Large intestine (tissue), 12 donors: ENCODE measurements at places on chromosomes 2 and 18.

DNA sequence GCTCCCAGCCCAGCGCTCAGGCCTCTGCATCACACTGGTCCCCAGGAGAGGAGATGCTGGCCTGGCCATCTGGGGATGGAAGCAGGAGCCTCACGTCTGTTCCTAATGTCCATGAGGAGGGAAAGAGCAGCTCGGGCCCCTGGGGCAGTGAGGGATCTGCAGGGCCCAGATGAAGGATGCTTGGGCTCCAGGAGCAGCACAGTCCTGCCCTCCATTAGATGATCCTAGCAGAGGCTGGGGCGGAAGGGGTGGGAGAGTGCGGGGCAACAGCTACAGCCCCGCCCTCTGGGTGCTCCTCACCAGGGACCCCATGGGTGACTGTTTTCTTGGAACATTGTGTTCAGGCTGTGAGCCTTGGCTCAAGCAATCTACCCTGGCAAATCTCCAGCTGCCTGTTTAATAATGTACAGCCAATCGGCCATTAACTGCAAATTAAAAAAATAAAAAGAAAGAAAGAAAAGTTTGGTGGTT lies 49.7 kb downstream of the TNS1 start:
- H3K27me3 ChIP-seq, result no peaks in the 10 kb centered on the region
- no peak for DNase-seq
- H3K4me1 ChIP-seq, result no peaks in the 10 kb centered on the region
- H3K27ac ChIP-seq, result peak overlapping the region; percentile 21
- no peak overlapping the region for H3K4me3 ChIP-seq

DNA sequence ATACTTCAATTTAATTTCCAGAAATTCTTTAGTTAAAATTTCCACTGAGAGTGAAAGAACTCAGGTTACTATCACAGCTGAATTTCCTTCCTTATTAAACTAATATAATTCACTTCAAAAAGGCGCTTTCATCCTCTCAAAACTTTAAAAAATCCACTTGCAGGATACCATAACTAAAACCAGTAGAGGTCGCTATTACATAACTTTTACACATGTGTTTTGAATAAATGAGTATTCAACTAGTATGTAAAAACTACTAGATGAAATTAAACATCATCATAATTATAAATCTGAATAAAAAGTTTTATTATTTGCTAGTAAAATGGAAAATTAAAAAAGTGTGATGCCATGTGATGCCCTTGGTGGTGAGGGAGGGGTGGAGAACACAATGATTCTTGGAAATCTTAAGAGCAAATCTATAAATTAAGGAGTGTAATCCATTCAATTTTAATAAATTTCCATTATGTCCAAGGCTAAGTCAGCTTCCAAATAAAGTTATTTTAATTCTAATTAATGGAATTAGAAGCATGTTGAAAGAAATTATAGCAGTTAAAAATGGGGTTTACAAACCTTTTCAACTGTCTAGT lies 61.4 kb downstream of the SOS1 start:
- H3K4me1 ChIP-seq, result no peaks in the 10 kb centered on the region
- H3K27me3 ChIP-seq, result no peaks in the 10 kb centered on the region
- peak; percentile 27 for DNase-seq

DNA sequence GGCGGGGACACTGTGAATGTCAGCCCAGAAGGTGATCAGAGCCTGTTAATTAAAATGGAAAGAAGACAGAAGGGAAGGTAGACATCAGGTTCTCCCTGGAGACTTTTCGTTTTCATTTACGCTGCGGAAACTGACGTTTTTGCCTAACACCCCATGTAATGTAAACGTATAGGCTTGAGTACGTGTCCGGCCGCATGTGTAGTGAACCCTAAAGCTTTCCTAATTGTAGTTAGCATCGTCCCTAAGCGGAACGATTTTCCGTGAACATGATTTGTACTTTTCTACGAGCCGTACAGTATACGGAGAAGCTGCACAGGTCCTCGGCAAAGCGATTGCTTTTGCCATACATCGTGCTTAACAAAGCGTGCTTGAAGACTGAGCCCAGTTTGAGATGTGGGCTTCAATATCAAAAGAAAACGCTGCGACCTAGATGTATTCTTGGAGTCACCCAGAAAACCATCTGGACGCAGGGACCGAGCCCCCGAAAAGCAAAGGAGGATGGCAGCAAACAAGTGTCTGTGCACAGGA lies 284 bp downstream of the TIMM21 start:
- H3K36me3 ChIP-seq, result peaks cover 11% of the 10 kb centered on the region
- H3K4me1 ChIP-seq, result peaks cover 6% of the 10 kb centered on the region
- peak overlapping the region; percentile 98 for H3K4me3 ChIP-seq
- no peak for DNase-seq
- peak overlapping the region; percentile 47 for H3K27ac ChIP-seq
- H3K27me3 ChIP-seq, result no peaks in the 10 kb centered on the region

- no peak overlapping the region for H3K27ac ChIP-seq
- no peaks in the 10 kb centered on the region for H3K27me3 ChIP-seq
- no peaks in the 10 kb centered on the region for H3K36me3 ChIP-seq
- DNase-seq, result no peak
- H3K4me3 ChIP-seq, result no peak overlapping the region
- peaks cover 33% of the 10 kb centered on the region for H3K4me1 ChIP-seq
Observed at GRCh38 chr2:217437290-217437870, 565.4 kb downstream of the TNS1 start.
